Parietal lobe (tissue), 2 donors: ENCODE measurements at places on chromosomes 2 and 18. TPM values are rescaled to one million over a fixed set of nuclear protein-coding genes. Genes with fewer than 3 reads are reported as not detected.

SPAG16 gene
- total RNA-seq: 74.2 TPM

G6PC2 gene
- total RNA-seq: not detected

TSPYL6 gene
- total RNA-seq: 0.31 TPM

SLC9A4 gene
- total RNA-seq: 0.63 TPM

DOK1 gene
- total RNA-seq: 3.8 TPM

FSIP2 gene
- total RNA-seq: 11.0 TPM

CFC1 gene
- total RNA-seq: not detected

GALNT3 gene
- 7.8 TPM for total RNA-seq

CLIP4 gene
- 51.3 TPM for total RNA-seq
